A172 (cell line): ENCODE measurements at places on chromosomes 6 and 20. TPM values are rescaled to one million over a fixed set of nuclear protein-coding genes. Genes with fewer than 3 reads are reported as not detected.

The GSTA2 gene
- not detected in 2 replicates for total RNA-seq

DNA sequence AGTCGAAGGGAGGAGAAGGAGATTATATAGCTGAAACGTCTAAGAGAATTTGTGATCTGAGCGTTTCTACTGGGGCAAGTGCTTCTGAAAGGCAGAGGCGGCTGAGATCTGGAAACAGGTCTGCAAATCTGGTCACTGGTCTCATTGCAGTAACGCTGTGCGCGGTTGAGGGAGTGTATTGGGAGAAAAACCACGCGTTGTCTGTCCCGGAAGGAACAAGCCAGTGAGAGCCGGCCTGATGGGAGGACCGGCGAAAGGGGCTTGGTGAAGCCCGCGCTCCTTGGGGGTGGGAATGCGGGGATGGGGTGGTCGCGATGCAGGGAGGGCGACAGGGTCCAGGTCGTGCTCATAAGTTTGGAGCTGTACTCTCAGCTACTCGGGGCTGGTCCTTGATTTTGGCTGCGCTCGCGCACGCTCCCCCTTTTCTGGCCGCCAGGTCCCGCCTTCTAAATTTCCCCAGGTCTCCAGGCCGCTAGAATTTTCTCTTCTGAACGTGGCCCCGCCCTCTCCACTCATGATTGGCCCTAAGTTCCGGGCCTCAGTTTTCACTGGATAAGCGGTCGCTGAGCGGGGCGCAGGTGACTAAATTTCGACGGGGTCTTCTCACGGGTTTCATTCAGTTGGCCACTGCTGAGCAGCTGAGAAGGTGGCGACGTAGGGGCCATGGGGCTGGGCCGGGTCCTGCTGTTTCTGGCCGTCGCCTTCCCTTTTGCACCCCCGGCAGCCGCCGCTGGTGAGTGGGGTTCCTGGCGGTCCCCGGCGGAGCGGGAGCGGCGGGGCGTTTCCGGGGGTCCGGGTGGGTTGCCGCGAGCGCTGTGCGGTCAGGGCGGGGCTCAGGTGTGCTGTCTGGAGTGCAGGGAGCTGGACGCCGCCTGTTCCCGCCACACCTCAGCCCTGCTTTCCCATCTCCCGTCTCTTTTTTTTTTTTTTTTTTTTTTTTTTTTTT is at the start of gene MICB:
MICB (plus strand) TSS at position 615 of the 946 bp plus-strand sequence; CDS start at position 664, 49 bp downstream.
- DNase-seq = peak; percentile 64

DNA sequence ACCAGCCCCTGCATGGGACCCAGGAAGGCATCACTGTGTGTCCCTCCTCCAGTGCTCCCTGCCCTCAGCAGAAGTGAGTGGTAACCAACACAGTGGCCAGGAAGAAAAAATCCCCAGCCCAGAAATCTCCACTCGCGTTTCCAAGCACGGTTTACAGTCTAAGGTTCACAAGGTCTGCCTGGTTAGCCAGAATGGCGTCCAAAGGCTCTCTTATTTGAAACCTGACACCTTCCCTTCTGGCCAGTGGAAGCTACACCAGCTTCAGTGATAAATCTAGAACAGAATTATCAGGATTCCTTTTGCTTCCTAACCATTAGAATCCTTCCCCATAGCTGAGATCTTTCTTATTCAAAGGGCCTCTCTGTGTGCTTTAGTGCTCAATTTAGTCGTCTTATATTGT is 9.2 kb downstream of the LY86 start:
- DNase-seq = no peak

DNA sequence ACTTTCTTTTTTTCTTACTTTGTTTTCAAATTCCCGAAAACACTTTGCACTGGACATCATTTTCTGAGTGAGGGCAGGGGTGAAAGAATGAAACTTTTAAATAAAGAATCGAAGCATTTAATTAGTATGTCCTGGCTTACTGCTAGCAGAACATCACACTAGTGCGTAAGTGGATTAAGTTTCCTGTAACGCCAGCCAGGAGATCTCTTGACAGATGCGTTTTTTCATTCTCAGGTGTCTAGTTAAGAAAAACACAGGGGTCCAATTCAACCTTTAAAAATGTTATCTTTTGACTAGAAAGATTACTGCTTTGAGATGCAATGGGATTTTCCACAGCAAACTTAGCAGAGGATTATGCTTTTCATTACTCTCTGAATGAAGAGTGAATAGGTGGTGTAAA is 858.8 kb upstream of the EPHA7 start:
- no peak for DNase-seq
